ENCODE measurements at places on chromosomes 7 and 10. TPM values are rescaled to one million over a fixed set of nuclear protein-coding genes. Genes with fewer than 3 reads are reported as not detected.

Gene HOXA5
- not detected for total RNA-seq

Gene GPR26
- not detected for total RNA-seq

Gene HECW1
- total RNA-seq, result not detected

Gene AASS
- 0.26 TPM for total RNA-seq

Gene SNX8
- total RNA-seq, result 28.3 TPM

Gene TMUB1
- 82.6 TPM for total RNA-seq

Gene LRIT1
- total RNA-seq, result not detected

Gene LIPF
- total RNA-seq, result not detected

Gene CDC14C
- not detected for total RNA-seq

Data from activated CD8-positive, alpha-beta T cell treated with anti-CD3 and anti-CD28 coated beads, Interleukin-2, amount 10 ng/mL, durations not matched to agents 7 days and 5 days (primary cell).